ENCODE measurements at places on chromosomes 16 and 17. TPM values are rescaled to one million over a fixed set of nuclear protein-coding genes. Genes with fewer than 3 reads are reported as not detected.

Gene PTX4
- total RNA-seq, result not detected

Gene ZNF19
- 6.6 TPM for total RNA-seq

Gene PRSS53
- 6.8 TPM for total RNA-seq

Gene HSD17B1
- not detected for total RNA-seq

Gene P3H4
- total RNA-seq, result 23.1 TPM

Gene DPEP3
- total RNA-seq, result not detected

Gene NOS2
- total RNA-seq, result 6.7 TPM

GRCh38 chr16:67474551-67475455 is 6.2 kb downstream of the ATP6V0D1 start:
- no peak for DNase-seq

DNA sequence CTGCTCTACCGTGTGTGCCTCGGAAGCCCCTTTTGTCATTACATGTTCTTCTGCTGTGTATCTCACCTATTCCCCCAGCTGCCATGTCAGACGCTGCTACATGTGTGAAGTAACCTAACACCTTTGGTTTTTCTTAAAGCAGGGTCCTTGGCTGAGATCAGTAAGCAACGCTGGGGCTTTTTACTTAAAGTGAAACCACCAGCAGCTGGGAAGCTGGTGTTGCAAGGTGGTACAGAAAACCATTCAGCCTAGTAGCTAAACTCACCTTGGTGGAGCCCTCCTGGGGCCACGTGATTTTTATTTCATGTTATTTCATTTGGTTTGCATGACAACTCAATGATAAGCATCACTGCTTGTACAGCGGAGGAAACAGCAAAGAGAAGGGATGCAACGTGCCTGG is 62.6 kb downstream of the PLCG2 start:
- peak; percentile 58 for DNase-seq

DNA sequence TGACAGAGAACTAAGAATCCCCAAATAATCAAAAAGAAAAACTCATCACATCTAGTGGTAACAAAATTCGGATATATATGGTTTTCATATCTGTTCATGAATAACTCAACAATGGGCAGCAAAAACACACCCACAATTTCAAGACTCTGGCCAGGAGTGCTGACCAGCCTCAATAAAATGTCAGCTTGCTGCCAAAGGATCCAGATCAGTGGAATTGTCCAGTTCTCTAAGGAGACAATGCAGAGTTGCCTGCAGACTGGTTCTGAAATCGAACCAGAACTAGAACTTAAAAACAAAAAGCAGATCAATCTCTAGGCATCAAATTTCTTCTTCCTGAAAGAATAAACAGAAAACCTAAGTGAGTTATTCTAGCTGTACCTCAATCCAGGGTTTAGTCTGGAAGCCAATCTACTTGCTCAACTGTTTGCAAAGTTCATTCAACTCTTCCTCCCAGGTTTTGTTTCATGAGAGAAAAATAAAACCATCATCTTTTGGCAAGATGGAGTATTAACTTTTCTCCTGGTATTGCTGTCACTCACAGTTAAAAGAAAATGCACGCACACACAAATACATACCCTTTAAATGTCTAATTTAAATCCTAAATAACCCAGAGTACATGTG is 61.0 kb downstream of the CFDP1 start:
- DNase-seq, result no peak

GRCh38 chr17:48546924-48547807 is 2.3 kb upstream of the HOXB2 start:
- no peak for DNase-seq

DNA sequence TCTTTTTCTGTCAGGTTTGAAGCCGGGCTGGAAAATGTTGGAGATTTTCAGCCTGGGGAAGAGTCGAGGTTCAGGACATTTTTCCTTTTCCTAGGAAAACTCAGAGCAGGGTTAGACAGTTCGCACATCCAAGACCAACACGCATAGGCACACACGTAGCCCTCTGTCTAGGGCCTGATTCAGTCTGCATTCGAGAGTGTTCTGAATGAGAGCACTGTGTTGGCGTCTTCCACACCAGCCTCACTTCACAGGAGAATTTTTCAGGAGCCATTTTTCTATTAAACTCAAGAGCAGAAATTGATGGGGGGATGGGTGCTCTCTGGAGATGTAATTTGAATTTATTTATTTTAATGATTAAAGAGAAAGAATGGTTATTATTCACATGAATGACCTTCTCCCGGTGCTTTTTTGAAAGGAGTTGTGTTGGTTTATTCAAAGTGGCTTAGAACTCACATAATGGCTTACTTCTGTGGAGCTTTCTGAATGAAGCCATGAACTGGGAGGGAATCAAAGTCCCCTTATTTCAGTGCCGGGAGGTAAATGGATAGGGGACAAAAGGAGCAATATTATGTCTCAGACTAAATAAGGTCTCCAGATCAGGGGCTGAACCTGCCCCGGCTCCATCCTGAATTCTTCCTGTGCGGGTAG is 194.3 kb downstream of the CCDC182 start:
- no peak for DNase-seq

DNA sequence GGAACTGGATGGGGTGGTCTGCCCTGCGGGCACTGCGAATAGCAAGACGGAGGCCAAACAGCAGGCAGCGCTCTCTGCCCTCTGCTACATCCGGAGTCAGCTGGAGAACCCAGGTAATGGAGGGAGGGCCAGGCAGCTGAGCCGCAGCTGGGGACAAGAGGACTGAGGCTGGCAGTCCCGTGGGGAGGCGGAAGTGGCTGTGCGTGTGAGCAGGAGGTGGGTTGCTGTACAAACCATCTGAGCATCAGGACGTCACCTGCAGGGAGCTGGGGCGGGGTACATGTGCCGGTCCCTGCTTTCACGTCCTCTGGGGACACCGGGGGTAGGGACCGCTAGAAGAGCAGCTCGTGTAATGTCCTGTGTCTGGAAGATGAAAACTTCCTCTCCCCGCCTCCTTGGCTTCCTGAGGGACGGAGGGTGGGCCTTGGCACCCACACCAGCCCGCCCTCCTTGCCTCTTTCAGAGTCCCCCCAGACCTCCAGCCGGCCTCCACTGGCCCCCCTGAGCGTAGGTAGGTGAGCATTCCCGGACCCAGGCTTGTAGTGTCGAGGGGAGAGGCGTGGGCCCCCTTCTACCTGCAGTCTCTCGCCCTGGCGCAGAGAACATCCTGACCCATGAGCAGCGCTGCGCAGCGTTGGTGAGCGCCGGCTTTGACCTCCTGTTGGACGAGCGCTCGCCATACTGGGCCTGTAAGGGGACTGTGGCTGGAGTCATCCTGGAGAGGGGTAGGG is 3.7 kb downstream of the ADAD2 start:
- no peak for DNase-seq

GRCh38 chr17:49915260-49915659 is 53.7 kb upstream of the DLX4 start:
- DNase-seq, result no peak

DNA sequence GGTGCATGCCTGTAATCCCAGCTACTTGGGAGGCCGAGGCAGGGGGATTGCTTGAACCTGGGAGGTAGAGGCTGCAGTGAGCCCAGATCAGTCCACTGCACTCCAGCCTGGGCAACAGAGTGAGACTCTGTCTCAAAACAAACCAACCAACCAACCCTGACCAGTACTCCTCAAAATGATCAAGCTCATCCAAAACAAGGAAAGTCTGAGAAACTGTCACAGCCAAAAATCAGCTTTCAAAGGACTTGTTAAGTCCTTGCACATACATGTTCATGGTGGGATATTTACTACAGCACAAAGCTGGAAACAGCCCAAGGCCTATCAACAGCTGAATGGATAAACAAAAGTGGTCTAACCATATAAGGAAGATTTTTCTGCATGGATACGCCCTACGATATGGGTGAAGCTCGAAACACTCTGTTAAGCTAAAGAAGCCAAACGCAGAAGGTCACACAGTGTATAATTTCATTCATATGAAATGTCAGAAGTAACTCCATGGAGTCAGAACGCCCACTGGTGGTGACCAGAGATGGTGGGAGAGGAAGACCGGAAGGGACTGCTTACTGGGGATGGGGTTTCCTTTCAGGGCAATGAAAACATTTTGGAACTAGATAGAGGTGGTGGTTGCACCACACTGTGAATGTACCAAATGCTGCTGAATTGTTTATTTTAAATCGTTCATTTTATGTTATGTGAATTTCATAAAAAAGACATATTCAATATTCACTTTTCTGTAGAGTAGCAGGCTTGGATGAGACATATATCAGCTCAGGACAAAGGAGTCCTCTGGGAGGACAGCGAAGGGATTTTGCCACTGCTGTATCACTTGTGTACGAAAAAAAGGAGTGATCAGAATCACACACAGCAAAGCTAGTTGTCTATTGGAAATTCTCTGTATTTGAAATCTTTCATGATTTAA is 17.7 kb downstream of the CCL17 start:
- DNase-seq, result no peak

GRCh38 chr17:55996826-55997225 is 156.4 kb upstream of the ANKFN1 start:
- no peak for DNase-seq
